ENCODE measurements at places on chromosomes 12 and 14.

DNA sequence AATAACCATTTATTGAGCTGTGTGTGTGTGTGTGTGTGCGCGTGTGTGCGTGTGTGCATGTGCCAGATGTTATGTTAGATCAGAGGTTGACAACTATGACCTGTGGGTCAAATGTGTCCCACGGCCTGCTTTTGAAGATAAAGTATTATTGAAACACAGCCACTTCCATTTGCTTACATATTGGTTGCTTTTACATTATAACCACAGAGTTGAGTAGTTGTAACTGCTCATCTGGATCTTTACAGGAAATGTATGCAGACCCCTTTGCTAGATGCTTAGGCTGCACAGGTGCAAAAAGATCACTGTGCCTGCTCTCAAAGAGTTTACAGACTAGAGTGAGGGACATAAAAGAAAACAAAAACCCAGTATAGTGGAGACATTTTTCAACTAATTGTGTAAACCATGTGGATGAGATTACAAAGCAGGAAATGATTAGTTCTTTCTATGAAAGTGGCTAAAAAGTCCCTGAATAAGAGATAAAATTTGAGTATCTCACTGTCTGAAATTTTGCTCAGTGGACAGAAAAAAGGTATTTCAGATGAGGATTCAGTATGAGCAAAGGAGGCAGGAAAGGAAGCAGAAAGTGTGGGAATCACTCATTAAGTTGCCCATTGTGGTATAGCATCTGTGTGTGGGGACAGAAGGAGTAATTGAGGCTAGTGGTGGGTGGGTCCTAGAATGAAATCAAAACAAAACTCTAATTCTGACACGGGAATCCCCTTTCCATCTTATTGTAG is 188.4 kb downstream of the PAH start:
- no peak for DNase-seq

GRCh38 chr14:62763951-62764350 is 281.3 kb downstream of the KCNH5 start:
- no peak for DNase-seq

GRCh38 chr12:53102883-53103807 is at the start of gene SOAT2:
TSS of gene SOAT2 (plus strand) at chr12:53103486. CDS start at chr12:53103578, 92 bp downstream.
- DNase-seq, result no peak

GRCh38 chr12:116640281-116640680 is 81.1 kb downstream of the MAP1LC3B2 start:
- DNase-seq, result no peak

- no peak for DNase-seq
Observed at GRCh38 chr12:6367969-6368892, 7.1 kb downstream of the SCNN1A start.

DNA sequence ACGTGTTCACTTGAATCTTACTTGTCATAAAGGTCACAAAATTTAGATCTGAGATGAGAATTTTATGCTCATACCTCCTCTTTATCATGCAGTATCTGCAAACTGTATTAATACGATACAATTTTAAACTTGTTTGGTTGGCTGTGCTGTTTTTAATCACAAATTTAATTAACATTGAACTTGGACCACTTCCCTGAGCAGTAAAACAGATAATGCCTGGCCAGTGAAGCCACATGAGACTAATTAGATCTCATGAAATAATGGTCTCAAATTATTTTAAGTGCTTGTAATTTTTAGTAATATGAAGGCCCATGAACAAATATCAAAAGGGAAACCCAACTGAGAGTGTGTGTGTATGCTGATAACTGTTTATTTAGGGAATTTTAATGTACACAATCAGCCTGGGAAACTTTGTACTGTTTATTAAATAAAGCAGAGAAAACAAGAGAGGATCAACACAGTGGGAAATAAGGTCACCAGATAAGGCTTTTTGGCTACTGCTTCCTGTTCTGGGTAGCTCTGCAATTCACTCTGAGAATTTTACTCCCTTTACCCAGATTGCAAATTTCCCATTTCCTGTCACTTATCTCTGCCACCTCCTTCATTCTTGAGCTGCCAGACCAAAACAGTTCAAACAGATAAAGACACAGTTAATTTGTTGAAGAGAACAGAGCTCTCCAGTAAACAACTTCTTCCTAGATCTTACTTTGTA is 61.6 kb upstream of the GNPNAT1 start:
- no peak for DNase-seq

DNA sequence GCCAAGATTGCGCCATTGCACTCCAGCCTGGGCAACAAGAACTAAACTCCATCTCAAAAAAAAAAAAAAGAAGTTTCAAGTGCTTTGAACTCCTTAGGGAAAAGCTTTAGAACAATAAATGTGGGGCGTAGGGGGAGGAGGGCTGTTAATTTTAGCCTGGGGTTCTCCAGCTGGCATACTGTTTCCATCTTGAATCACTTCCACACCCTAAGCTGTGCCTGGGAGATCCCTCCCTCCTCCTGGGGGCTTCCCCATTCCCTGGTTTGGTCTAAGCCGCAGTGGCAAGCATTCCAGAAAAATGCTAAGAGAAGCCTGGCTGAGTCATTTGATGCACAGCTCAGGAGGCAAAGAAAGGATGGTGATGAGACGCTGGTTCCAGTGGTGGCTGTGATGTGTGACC is 2.3 kb upstream of the ZNF384 start:
- no peak for DNase-seq

DNA sequence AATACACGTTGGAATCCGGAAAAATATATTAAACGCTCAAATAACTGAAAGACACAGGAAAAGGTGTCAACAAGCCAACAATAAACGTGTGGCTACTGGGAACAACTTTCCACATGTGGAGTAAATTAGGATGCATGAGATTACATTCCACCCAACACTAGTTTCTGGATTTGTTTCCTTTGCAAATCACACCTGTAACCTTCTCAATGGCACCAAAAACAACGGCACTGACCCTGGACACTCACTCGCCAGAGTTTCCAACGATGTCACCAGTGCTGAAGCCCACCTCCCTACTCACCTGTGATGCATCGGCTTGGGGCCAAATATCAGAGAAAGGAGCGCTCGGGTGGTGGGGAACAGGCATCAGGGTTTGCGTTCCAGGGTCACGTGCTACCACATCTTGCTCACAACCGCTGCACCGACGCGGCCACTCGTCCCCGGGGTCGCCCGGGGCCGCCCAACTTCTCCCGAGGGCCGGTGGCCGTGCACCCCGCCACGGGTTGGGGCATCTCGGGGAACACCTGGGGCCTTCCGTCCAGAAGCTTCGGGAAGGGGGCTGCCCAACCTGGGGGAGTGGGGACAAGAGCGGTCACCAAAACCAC is 629 bp downstream of the PRDM4 start:
- DNase-seq, result no peak

DNA sequence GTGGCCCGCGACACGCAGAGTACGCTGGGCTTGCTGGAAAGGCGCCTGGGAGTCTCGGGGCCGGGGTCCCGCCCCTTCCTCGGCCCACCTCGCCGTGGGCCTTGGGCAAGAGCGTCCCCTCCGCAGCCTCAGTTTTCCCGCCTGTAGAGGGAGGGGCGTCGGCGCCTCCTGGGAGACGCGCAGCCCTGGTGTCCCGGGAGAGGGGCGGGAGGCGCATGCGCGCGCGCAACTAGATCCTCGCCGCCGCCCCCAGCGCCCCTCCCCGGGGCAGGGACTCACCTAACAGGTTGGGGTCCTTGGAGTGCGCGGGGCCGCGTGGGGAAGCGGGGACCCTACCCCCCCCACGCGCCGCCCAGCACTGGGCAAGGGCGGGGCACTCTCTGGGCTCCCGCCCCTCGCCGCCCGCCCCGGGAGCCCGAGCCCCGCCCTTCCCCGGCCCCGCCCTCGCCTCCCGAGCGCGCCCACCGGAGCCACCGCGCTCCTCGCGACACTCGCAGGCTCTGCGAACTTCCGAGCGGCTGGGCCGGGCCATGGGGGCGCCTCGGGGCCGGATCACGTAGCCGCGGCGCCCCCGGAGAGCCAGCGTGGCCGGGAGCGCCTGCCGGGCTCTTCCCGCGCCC is at the start of gene KIF26A:
Gene KIF26A (plus strand): TSS at position 490 of the 620 bp plus-strand sequence. CDS start 136 bp downstream, outside the sequence.
- DNase-seq, result no peak

GRCh38 chr14:72444701-72445100 is 449.2 kb downstream of the DPF3 start:
- DNase-seq, result no peak

DNA sequence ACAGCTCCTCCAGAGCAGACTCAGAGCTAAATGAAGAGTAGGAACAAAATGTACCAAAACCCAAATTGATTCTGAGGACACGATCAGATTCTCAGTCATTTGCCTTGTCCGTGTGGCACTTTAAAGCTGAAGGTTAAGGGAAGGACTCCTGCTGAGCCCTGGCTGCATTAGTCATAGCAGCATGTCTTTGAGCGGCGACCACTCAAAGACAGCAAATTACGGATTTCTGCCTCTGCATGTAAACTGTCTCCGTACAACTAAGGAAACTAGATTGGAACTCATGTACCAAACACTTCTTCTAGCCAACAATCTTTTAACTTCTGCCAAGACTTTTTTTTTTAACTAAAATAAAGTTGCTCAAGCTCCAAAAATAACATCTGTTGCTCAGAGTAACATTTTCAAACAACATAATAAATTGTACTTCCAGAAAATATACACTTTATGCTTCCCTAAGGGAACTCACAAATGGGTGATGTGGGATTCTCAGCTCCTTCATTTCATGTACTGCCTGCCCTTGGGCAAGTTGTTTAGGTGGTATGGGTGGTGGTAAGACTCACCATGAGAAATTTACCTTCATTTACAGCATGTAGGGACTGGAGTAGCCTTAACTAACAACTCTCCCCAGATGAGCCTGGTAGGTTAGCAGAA is 56.1 kb downstream of the RERG start:
- no peak for DNase-seq

GRCh38 chr14:79890527-79890926 is 320.8 kb downstream of the DIO2 start:
- DNase-seq, result no peak

GRCh38 chr12:25368557-25368956 is 117.8 kb upstream of the KRAS start:
- DNase-seq, result no peak

DNA sequence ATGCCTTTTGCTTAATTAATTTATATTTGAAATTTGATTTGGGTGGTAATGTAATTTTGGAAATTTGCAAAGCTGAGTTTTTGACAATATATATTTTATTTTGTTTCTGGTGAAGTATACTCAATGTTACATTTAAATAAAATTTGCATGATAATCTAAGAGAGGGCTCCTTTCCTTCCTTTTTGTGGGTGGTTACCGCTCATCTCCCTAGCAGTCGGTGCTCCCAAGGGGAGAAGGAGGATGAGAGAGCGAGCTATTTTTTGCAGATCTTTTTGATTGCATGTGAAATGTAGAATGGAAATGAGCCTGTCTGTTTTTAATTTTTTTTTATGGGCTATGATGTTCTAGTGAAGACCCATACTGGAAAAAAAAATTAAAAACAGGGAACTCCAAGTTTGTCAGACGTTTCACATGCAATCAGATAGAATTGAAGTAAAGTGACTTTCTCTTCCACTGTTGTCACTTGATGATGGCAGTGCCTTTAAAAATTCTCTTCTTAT is 39.8 kb downstream of the MSRB3 start:
- DNase-seq, result no peak

- DNase-seq, result no peak
Observed at GRCh38 chr14:68423686-68424085, 369.2 kb downstream of the ZFP36L1 start.

DNA sequence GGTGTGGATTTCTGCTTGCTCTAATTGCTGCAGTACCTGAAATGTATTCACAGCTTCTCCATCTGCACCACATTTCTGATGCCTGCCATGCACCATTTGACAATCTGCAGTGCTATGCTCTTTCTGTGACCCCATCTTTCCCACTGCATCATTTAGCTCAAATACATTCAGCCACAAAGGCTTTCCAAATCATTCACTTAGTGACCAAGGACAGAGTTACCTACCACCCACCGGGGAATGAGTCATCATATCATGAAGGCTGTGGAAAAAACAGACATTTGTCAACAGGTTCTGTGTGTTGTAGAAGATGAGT is 465.5 kb upstream of the ATP2B1 start:
- DNase-seq, result no peak

GRCh38 chr12:122474324-122474716 is 26.4 kb downstream of the ZCCHC8 start:
- DNase-seq, result no peak
